ENCODE measurements at places on chromosomes 3 and 15.
A peak's percentile ranks its signal among the peaks of the same experiment; 100 is the strongest.

DNA sequence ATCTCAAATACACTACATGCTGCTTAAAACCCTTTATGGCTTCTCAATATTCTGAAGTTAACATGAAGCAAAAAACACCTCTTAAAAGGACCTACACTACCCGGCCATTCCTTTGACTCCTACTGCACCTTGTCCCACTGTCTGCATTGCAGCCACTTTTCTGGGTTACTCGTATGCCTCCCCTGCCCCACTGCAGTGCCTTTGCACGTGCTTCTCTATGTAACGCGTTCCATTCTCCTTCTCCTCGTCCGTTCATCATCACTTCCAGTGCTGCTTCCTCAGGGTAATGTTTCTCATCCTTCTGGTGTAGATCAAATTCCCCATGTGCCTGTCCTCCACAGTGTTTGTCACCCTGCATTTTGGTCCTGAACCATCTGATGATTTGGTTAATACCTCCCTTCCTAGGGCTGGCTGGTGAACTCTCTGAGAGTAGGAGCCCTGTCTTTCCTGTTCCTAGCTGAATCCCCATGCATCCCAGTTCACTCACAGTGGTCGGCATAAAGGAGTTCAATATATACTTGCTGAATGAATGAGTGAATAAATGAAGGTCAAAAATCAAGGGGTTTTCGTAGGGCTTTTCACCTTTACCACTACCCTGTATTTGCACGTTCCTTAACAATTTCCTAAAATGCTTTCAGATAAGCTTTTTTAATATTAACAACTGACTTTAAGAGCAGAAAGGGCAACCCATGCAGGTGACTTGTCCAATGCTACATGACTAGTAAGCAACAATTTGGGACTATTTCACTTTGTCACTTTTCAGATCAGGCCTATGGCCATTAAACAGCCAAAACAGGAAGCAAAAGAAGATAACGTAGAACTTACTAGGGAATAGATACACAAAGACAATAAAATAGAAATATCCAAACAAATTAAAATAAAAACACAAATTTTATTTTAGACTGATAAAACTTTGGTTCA is 2.4 kb upstream of the STT3B start:
- no peak for DNase-seq

DNA sequence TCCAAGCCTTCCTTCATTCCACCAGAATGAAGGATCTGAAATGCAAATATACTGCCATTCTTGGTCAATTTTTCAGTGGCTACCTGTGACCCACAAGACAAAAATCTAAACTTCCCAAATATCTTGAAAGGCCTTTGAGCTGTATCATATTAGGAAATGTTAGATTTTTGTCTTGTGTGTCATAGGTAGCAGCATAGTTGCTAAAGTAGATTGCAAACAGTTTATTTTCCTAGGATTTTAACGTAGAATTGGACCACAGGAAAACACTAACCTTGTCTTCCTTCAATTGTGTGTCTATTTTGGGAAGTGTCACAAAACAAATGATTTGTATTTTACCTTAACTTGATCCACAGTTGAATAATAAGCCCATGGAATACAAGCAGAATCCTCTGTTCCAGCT is 42.4 kb downstream of the CP start:
- no peak for DNase-seq

GRCh38 chr15:67784090-67784781 is 41.1 kb upstream of the SKOR1 start:
- DNase-seq = no peak

DNA sequence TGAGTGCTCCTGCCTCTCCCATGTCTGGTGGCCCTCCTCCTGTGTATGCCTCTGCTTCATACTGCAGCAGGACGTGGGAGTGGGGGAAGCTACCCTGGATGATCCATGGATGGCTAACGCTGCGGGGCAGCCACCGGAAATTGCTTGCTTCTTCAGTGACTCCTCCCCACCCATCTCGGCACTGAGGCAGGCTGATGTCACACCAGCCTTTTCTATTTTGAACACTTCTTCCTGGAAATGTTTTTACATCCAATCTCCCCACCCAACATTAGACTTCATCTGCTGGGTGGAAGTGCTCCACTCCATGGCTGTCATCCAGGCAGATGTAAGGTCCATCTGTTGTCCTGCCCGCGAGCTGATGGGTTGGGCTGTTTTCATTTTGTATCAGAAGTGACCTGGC is 58.9 kb upstream of the MUC13 start:
- no peak for DNase-seq

DNA sequence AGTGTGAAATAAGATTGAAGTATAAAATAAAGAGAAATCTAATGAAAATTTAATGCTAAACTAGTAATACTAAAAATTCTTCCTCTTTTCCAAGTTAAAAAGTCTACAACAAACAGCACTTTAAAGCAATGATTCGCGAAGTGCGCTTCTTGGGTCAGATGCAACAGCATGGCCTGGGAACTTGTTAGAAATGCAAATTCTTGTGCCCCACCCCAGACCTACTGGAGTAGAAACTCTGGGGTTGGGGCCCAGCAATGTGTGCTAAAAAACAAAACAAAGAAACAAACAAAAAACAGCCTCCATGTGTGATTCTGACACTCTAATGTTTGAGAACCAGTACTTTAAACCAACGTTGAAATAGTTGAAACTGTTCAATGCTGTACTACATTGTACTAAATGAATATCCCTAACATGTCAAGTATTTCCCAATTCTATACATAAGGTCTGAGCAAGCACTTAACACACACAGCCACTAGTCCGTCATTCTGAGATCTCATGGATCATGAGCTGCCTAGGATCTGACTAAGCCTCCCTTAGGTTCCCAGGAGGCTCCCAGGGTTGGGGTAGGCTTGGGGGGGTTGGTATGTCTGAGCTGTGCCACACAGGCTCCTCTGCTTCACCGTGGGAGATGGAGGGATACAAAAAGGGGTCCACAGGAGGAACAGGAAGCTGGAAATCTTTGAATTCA is 6.1 kb downstream of the RASGRP1 start:
- DNase-seq = no peak

DNA sequence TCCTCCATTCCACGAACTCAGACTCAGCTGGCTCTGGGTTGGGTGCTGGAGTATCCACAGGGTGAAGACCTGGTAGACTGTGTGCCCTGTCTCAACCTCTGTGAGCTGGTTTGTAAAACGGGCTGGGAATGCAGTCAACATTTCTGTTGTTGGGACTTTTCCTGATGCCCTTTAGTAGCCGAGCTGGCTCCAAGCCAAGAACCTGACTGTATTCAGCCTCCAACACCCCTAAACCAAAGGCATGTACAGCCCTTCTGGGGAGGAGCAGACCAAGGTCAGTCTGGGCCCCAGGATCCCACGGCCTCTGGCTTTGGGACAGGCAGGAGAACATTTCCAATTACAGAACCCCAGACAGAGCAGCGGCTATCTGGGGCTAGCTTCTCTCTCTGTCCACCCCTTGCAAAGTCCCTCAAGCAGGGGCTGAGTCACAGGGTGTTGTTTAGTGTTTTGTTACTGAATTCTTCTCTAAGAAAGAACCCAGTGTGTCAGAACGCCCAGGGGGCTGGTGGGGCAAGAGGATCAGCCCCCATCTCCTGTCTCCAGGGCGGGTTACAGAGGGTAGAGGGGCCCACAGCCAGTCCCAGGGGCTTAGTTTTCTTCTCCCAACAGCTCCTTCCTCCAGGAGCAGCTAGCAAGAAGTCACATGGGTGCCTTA is 56.8 kb upstream of the SLC6A6 start:
- DNase-seq = no peak

DNA sequence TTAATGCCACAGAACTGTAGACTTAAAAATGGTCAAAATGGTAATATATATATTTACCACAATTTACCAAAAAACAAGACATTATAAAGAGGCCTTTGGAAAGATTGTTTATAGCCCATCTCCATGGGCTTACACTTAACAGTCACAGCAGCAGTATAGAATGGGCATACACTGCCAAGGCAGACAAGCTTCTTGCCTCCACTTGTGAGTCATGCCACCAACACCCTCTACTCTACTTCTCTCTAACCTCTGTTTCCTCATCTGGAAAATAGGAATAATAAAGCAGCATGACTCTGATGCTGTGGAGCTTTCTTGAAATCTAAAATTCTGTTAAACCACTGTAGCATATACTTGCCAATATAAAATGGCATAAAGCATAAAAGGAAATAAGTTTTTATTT is 14.4 kb upstream of the GPR156 start:
- no peak for DNase-seq

DNA sequence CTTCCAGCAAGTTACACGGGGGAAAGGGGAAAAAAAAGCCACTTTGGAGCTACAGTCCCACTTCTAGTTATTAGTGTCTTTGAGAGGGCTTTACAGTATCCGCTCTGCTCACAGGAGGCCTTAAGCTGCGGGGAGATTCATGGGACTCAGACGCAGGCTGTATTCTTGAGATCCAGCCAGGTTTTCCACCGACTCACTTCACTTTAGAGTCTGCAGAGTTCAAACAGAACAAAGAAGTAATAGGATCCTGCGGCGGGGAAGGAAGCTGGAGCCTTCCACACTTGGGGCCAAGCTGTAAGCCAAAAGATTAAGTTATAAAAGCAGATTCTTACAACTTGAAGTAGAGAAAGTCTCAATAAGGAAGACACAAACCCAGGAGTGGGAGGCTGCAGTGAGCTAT is 60.2 kb upstream of the FAM174B start:
- no peak for DNase-seq

DNA sequence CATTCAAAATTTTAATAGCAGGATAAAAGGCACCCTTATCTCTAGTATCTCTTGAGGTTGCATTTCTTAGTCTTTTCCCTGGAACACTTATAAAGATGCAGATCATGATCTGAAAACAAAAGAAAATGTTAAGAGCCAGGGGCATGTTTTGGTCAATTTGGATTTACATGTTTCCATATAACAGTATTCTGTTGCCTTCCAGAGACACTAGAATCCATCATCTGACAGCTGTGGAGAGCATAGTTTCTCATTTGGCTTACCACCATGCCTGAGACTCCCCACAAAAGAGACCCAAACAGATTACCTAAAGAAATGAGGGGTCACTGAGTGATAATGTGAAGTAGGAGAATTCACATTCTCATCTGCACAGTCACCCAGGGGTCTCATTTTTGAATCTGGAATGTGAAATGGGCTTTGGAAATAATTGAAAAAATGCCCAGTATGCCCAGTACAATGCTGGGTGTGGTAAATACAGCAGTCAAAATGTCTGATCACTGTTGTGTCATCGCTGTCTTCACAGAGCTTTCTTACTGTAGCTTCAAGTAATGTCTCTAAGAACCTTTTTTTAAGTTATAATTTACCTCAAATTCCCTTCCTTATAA is 79.9 kb upstream of the ZBTB20 start:
- no peak for DNase-seq

DNA sequence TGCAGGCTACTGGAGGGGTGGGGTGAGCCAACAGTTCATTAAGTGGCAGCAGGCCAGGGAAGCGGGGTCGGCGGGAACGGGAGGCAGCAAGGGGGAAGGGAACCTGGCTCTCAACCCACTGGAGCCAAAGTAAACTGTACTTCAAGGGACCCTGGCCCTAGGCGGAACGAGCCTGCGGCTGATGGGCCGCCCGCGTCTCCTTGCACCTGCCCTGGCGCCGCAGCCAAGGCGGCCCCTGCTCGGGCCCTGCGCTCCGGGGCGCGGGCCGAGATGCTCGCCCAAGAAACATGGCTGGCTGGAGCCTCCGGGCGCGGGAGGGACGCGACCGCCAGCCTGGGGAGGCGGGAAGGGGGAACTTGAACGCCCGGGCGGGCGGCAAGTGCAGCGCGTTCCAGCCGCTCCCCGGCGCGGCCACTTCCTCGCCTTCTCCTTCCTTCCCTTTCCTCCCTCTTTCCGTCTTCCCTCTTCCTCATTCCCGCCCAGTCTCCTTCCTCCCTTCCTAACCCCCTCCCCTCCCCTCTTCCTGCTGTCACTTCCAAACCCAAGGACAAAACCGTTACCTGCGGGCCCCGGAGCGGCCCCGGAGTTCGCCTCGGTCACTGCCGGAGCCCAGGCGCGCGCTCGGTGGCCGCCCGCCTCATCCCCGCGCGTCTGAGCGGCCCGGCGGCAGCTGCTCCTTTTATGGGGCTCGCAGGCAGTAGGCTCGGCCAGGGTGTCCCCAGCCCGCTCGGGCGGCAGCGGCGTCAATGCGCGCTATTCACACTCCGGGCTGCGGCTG is 489.7 kb downstream of the MAGI1 start:
- no peak for DNase-seq

DNA sequence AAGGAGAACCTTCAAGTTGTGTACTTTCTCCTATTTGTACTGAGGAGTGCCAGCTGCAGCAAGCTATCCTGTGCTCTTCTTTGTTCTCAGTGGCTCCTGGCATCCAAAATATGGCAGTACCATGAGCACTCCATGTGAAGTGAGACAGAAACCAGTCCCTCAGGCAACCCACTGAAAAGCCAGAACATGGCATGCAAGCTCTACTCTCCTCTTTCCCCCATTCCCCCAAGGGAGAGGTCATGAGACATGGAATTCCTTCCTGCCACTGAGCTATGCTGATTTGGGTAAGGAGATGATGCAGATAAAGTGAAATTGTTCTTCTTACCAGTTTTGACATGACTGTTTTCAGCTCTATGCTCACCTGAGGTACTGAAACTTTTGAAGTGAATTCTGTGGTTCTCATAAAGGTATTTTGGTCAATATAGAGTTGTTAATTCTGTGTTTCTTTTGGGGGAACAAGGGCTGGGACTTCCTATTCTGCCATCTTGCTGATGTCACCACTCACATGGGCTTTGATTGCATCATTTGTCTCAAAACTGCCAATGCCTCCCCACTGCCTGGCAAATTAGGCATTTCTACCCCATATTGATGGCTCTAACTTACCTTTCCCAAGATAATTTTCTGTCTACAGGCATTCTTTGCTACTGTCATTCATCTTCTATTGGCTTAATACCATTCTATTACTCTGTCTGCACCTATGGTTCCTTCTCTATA is 22.8 kb upstream of the CEP152 start:
- DNase-seq = no peak

GRCh38 chr3:170425491-170426239 is 7.0 kb downstream of the CLDN11 start:
- DNase-seq = peak; percentile 32

DNA sequence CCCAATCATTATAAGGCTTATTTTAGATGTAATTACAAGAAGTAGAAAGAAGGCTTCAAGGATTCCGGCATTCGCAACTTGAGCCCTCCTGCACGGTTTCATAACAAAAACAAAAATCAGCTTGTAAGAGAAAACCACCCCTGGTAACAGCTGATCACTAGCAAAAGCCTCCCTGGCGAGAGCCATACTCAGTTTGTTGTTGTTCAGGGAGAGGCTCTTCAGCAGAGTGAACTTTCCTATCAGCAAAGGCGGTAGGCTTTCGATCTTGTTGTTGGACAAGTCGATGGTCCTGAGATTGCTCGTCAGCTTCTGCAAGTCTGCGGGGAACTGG is 710 bp downstream of the LRRC57 start:
- no peak for DNase-seq

DNA sequence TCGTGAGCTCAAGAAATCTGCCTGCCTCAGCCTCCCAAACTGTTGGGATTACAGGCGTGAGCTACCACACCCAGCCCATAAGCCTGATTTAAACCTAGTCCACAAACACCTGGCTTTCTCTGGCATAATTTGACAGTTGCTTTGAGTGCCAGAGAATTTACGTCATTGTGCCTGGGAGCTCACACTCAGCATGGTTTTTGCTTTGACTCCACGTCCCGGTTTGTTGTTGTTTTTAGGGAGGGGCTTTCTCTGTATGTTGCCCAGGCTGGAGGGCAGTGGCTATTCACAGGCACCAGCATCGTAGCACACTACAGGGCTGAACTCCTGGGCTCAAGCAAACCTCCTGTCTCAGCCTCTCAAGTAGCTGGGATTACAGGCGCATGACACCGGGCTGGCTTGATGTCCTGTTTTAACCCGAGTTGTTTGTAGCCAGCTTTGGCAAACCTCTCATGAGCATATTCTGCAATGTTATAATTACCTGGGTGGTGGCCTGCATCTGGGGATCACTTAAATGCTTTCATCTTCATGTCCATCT is 32.7 kb downstream of the CEMIP start:
- no peak for DNase-seq

All from NCI-H510A (cell line).